Fibroblast of skin of back (primary cell): ENCODE measurements at places on chromosomes 3 and 15.

DNA sequence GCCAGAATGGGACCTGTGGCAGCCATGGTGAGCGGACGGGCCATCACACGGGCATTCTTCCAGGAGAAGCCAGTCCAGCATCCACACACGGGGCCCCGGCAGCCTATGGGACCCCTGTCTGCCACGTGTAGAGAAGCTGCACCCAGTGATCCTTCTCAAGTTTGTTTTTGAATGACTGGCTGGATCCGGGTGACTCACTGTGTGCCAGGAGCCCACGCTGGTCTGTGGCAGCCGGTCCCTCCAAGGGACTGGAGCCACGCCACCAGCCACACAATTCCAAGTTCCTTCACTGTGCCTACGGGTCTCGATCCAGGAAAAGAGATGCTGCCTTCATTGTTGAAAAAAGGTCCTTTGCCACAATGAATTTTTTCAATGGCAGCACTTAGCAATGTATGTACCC lies 58.1 kb downstream of the ATP10A start:
- peak; percentile 67 for DNase-seq

DNA sequence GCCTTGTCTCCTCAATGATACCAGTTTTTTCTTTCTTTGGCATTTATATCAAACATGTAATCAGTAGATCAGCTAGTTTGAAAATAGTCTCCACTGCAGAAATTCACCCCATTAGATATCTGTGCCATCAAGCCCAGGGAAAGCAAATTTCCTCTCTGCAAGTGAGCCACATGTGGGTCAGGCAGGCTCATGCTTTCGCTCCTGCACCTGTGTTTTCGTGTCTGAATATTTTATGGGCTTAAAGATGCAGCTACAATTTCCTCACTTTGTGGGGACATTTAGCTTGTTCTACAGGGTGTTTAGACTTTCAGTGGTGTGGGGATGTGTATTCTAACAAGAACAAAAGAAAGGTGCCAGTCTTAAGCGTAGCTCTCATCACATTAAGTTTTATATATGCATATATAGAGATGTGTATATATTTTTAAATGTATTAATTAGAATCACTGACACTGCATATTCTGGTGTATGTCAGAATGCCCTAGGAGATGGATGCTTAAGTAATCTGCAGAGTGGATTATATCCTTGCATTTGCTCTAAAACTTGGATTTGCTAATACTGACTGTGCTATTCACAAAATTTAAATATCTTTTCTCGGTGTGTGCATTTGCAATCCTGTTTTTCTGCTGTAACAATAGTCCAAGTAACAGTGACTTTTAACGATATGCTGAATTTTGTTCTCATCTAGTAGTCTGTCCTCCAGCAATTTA lies 372.6 kb downstream of the PTPRG start:
- DNase-seq = no peak

GRCh38 chr15:70432924-70433495 lies 330.3 kb downstream of the UACA start:
- DNase-seq = no peak

- DNase-seq = no peak
These were observed 170.1 kb upstream of the NECTIN3 start for GRCh38 chr3:110901536-110901935.

- no peak for DNase-seq
These were observed 39.2 kb downstream of the REC114 start for GRCh38 chr15:73482166-73482565.

DNA sequence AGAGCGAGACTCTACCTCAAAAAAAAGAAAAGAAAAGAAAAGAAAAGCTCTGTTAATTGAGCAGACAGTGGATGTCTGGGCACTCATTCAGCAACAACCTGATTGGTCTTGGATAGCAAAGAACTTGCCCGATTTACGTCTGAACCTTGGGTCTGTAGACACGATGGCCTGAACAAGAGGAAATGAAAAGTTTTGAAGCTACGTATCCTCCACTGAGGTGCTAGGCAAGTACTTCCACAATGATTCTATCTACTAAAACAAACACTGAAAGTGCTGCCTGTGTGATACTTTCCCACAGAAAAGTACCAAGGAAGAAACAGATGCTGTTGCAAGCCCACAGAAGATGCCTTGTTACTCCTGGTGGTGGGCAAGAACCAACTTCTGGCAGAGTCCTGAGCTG lies 21.8 kb upstream of the MUSTN1 start:
- DNase-seq = no peak

- DNase-seq = no peak
These were observed 2.8 kb downstream of the TAGLN3 start for GRCh38 chr3:112001526-112001925.
